Activated T-helper 9 cell treated with anti-CD3 and anti-CD28 coated beads, Interleukin-2, amount 50 U/mL, for 16 hours (primary cell): ENCODE measurements at places on chromosomes 2 and 18.

- DNase-seq, result no peak
Measured at GRCh38 chr18:74225193-74225840, 66.4 kb downstream of the CYB5A start.

GRCh38 chr2:164054651-164055050 is 318.8 kb upstream of the FIGN start:
- DNase-seq, result no peak

- no peak for DNase-seq
Measured at GRCh38 chr18:70195852-70196434, 9.5 kb downstream of the RTTN start.

DNA sequence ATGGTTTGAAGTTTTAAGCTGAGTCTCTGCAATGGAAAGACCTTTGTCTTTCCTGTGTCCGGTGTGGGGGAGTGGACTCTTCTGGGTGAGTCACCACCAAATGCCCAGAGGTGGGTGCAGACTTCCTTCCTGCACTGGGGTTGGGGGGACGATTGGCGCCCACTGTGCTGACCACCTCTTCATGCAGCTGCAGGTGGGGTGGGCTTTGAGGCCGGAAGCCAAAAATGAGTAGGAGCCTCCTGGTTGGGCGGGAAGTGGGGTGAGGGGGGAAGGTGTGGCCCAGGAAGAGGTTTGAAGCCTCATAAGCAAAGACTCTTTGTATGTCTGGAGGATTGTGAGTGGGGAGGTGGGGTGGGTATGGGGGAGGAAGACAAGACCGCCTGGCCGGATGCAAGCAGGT is 27.6 kb downstream of the PAX8 start:
- DNase-seq, result no peak

DNA sequence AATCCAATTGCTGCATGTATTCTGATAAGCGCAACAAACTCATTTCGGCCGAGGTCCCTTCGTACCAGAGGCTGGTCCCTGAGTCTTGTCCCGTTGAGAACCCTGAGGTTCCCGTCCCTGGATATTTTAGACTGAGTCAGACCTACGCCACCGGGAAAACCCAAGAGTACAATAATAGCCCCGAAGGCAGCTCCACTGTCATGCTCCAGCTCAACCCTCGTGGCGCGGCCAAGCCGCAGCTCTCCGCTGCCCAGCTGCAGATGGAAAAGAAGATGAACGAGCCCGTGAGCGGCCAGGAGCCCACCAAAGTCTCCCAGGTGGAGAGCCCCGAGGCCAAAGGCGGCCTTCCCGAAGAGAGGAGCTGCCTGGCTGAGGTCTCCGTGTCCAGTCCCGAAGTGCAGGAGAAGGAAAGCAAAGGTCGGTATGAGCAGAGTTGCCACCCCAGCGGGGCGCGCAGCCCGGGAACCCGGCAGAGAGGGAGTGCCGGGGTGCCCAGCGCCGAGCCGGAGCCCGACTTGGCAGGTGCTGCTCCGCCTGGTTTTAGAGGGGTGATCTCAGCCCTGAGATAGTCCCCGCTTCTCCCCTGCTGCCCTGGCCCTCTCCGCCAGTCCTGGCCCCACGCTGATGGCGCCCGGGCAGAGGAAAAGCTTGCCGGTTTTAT is 714 bp downstream of the HOXD10 start:
- DNase-seq, result no peak

- DNase-seq, result no peak
Measured at GRCh38 chr2:74066491-74067203, 81.1 kb downstream of the BOLA3 start.

- no peak for DNase-seq
Measured at GRCh38 chr2:144595686-144596072, 75.8 kb upstream of the ZEB2 start.

GRCh38 chr18:74397572-74397971 is 59.5 kb downstream of the DIPK1C start:
- no peak for DNase-seq

DNA sequence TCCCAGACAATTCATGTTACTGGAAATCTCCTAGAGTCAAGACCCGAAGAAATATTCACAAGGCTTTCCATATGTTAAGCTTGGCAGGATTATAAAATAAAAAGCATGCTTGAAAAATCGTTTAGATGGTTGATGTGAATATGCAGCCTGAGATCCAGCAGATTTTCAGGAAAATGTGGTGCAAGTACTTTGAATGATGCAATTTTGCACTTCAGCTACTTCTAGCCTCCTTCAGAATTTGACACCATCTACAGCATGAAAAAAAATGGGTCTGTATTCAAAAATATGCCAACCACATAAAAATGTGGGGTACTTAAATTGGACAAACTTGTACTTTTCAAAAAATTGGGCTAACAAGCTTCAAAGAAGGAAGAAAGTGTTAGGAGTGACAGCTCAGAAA is 340.6 kb upstream of the DCC start:
- no peak for DNase-seq

- no peak for DNase-seq
Measured at GRCh38 chr2:157761520-157761919, 114.6 kb downstream of the ACVR1 start.

DNA sequence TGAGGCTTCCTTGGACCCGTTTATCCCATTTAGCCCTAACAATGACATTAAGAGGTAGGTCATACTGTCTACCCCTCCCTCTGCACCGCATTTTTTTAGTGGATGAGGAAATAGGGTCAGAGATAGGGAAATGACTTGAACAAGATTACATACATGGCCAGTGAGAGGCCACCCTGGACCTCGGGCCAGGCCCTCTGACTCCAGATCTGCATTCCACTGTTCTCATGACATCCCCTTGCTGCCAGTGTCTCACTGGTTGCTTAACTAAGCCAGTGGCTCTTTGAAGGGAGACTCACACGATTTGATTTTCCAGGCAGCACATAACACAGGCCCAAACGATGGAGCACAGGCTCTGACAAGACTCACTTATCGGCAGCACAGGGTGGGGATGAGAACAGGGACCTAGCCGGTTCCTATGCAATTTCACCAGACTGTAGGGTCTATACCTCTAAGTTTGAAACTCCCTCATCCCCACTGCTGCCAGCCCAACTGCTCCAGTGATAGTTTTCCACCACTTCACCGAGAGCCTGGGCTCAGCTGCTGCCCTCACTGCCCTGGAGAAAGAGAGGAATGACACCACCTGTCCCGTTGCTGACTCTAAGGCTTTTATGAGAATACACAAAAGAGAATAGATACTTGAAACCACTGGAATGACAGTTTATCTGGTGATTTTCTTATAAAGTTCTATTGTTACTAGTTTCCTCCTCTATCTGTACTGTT is 82.5 kb downstream of the TMEM247 start:
- DNase-seq, result no peak

DNA sequence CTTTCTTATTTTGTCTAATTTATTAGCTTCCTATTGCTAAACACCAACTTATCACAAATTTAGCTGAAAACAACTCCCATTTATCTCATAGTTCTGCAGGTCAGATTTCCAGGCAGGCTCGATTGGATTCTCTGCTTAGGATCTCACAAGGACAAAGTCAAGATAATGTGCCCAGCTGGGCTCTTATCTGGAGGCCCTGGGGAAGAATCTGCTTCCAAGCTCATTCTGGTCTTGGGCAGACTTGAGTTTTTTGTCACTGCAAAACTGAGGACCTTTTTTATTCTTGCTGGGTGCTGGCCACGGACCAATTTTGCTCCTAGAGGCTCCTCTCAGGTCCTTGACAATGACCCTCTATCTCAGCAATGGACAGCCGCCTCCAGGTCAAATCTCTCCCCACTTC is 215.5 kb downstream of the TRIB2 start:
- DNase-seq, result no peak

- no peak for DNase-seq
Measured at GRCh38 chr2:105517814-105518705, 119.2 kb upstream of the FHL2 start.

- DNase-seq, result no peak
Measured at GRCh38 chr2:74861531-74861930, 27.6 kb downstream of the HK2 start.

DNA sequence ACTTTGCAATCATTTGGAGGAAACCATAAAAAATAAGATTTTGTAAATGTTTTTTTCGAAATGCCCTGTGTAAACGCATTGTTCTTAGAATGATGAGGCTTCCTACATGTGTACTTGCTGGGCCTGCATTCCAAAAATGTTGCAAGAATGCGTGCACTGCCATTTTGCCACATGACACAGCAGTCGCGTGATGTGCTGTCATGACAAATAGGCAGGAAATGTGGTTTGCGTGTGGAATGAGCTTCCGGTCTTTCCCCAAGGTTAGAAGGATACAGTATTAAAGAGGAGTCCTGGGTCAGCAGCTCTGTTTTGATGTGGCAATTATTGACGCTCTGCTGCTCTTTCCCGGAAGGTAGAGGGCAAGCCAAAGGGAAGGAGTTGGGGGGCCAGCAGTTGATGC is 18.1 kb upstream of the SERPINB2 start:
- no peak for DNase-seq

DNA sequence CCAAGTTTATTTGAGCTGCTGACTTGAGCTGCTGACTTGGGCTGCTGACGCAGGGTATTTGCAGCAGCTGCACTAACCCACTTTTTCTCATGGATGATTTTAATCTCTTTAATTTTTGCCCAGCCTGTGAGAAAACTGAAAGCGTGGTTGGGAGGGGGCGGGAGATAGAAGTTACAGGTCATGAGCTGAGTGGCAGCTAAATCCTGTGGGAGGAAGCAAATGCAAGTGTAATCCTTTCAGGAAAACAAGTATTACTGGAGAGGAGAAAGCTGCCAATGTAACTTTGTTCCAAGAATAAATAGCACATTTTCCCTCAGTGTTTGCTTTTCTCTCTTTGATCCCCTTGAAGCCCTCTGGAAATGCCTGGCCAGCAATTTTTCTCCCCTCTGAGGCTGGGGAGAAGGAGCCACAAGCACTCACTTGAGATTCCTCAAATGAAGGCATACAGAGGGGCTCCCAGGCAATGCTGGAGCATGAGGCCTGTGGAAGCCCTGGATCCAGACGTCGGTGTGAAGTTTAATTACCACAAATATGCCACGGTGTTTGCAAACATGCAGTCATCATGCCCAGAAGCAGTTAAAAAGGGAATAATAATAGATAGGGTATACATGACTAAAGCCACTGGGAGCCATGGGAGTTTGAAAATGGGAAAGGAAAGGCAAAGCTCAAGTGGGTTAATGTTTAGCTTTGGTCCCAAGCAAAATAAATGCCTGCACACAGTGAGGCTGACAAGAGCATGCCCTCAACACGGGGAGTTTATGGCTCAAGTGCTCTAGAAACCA is 10.4 kb upstream of the EVA1A start:
- no peak for DNase-seq

GRCh38 chr2:70943205-70943871 is 7.6 kb downstream of the ATP6V1B1 start:
- no peak for DNase-seq

DNA sequence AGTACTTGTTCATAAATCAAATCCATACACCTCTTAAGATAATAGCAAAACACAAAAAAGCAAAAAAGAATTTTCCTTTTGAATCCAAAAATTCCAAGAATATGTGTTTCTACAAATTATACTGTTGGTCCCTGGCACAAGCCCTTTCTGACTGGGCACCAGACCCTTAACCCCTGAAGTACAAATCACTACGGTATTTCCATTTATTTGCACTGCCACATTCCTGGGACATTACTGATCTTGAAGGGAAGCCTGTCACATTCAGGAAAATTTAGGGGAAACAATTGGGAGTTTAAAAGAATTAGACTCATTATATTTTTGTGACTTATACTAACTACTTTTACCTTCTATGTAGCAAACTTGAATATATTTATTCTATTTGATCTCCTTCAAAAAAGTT is 98.8 kb downstream of the ZNF521 start:
- no peak for DNase-seq

- no peak for DNase-seq
Measured at GRCh38 chr2:23498943-23499342, 114.0 kb downstream of the KLHL29 start.

- no peak for DNase-seq
Measured at GRCh38 chr18:36374262-36374661, 76.7 kb downstream of the FHOD3 start.

GRCh38 chr2:46555011-46555410 is 75.6 kb downstream of the TMEM247 start:
- DNase-seq, result no peak

DNA sequence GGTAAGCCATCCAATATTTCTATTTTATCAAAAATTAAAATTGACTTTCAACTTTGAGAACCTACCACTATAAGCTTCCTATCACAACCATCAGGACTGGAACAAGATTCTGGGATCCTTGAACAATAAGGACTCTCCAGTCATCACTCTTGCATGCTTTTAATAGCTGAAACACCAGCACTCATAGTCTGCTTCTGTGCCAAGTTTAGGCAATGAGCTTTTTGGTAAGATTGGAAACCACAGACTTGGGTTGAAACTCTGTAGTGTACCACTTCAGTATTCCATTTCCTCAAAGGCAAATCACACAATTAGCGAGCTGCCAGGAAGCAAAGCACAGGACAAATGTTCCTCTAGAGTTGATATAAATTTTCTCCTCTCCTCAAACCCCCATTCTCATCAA is 1065.8 kb upstream of the SLC39A10 start:
- DNase-seq, result no peak

DNA sequence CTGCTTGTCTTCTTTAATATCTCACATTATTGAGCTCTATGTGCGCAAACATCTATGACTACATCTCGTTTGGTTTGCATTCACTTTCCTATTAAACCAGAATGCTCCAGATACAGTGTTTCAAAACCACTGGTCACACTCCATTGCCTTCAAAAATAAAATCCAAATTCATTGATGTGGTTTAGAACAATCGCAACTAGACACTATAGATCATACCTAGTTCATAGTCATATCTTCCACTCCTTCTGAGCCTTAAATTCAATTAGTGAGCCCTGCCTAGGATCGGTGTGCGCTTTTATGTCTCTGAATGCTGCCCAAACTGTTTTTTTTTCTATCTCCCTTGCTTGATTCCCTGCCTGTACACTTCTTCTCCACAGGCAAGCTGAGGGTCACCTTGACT is 238.5 kb upstream of the RGPD4 start:
- DNase-seq, result no peak

DNA sequence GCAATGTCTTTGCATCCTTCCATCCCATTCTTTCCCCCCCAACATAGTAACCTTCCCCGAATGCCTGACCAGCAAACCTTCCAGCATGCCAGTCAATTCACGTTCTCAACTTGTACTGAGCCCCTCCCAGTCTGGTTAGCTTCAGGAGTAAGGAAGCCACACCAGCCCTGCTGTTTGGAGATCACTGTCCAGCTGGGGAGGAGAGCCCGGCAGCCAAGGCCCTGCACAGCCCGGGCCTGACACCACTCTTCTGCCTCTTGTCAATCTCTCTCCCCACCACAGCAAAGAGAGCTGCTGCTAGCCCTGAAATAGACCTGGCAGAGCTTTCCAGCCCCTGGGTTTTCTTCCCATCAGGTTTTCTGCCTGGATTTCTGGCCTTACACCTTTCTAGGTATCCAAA is 185.8 kb upstream of the ID2 start:
- no peak for DNase-seq

DNA sequence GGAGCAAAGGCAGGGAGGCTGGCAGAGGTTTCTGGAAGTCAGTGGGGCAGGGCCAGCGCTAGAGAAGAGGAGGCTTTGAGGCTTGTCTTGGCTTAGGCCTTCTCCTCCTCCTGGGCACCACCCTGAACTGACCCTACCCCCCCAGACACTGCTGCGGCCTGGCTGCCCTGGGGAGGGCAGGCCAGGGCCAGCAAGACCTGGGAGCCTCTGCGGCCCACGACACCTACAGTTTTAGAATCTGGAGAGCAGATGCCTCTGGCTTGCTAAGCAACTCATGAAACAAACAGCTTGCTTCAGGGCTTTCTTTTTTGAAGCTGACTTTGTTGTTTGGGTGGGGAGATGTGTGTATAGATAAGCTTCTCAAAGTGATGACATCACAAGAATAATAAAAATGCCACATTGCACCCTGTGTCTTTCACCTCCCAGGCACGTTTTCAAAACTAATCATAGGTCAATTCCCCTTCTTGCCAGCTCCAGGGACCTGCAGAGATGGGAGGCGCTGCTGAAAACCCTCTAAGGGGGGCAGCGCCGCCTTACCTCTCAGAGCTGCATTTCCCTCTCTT is 46.2 kb upstream of the SMAD7 start:
- no peak for DNase-seq
